ENCODE measurements at places on chromosomes 5 and 9.
A peak's percentile ranks its signal among the peaks of the same experiment; 100 is the strongest.

DNA sequence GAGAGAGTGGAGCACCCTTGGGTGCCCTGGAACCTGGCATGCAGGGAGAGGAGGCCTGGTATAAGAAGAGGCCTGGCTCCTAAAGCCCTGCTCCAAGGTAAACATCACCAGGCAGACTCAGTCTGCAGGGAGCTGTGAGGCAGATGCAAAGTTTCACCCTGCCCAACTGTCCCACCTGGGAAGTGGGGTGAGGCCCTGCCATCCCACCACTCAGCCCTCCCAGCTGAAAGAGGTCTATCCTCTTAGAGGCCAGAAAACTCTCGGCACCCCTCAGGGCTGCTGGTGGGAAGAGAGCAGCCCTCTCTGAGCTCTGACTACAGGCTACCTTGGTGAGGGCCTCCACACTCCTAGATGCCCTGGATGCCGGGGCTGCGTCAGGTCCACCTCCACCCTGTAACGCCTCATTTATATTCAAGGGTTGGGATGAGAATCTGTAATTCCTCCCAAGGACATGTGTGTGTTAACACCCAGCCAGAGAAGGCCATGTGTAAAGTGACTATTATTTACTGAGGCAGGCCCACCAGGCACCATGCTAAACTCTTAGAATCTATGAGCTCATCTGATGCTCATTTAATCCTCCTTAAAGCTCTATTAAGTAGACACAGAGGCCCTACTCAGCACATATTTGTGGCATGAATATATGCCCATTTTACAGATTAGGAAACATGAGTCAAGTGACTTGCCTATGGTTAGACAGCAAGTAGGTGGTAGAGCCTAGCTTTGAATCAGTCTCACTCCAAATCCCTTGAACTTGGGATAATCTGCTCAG lies 205.9 kb downstream of the FSTL4 start:
- DNase-seq, result no peak

- no peak for DNase-seq
Measured at GRCh38 chr5:101326766-101327165, 423.7 kb upstream of the ST8SIA4 start.

- DNase-seq, result no peak
Measured at GRCh38 chr9:81513059-81513458, 176.3 kb downstream of the TLE1 start.

- DNase-seq, result no peak
Measured at GRCh38 chr9:129509533-129509928, 111.4 kb downstream of the C9orf50 start.

GRCh38 chr5:127184851-127185250 lies 105.7 kb upstream of the MEGF10 start:
- DNase-seq, result no peak

GRCh38 chr5:31407921-31408693 lies 123.8 kb downstream of the DROSHA start:
- DNase-seq, result no peak

DNA sequence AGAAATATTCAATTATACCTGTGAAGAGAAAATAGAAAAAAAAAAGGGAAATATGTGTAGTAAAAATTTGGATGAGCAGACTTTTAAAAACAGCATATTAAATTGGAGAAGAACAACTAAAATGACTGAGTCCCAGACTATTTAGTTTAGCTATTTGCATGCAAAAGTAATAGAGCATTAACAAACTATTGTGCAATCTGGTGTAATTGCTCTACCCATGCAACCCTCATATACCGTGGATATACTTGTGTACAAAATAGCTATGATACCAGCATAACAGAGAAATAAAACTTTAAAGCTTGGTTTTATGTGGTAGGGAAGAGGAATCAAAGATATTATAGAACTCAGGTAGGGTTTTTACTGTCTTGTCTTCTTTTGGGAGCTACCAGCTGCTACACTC lies 78.7 kb upstream of the PRDM9 start:
- DNase-seq, result no peak

DNA sequence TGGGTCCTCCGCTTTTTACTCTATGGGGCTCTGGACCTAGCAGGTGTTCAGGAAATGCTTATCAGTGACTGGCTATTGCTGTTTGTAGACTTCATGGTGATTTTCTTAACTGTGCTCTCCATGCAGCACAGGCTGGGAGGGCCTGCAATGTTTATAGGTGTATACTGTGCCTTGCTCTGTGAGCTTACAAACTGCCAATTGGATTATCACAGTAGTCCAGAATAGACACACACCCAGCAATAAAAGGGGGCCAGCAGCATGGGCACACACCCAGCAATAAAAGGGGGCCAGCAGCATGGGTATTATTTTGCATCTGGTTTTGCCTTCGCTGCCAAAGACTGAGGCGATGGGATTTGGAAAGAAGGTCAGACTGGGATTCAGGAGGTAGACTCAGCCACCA lies 100.0 kb downstream of the CRB2 start:
- DNase-seq, result no peak

- DNase-seq, result no peak
Measured at GRCh38 chr9:105457560-105458294, 9.9 kb downstream of the FSD1L start.

- DNase-seq, result no peak
Measured at GRCh38 chr5:9947944-9948343, 301.7 kb downstream of the ATPSCKMT start.

DNA sequence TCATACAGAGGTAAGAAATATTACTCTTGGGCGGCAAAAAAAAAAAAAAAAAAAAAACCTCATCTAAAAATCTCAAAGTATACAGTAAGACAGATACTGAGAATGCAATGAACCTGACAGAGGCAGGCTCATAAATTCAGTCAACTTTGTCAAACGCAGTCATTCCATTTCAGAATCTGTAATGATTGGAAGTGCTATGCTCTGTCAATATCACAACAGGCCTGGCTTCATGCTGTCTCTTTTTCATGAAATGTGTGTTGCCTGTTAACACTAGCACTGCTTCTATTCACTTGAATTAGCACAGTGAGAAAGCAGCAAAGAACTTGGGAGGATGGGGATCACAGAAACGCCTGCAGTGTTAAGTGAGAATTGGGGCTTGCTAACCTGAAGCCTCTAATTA lies 200.3 kb upstream of the EFNA5 start:
- DNase-seq, result no peak

GRCh38 chr9:77543131-77543822 lies 104.8 kb downstream of the GNA14 start:
- DNase-seq, result no peak

- no peak for DNase-seq
Measured at GRCh38 chr5:14400085-14400484, 181.5 kb upstream of the OTULINL start.

- no peak for DNase-seq
Measured at GRCh38 chr5:33608344-33609041, 167.7 kb downstream of the TARS1 start.

DNA sequence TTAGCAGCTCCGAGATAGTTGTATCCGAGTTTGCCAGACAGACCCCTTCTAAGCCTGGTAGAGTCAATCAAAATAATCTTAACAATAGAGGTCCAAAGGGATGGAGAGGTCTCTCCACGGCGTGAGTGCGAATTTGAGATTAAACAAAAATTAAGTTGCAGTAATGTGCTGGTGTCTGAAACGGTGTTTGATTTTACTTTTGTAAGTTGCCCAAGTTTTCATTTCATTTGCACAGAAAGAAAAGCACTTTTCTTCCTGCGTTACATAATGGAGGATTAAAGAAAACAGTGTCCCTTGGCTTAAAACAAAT lies 1.2 kb downstream of the IRX1 start:
- no peak for DNase-seq

DNA sequence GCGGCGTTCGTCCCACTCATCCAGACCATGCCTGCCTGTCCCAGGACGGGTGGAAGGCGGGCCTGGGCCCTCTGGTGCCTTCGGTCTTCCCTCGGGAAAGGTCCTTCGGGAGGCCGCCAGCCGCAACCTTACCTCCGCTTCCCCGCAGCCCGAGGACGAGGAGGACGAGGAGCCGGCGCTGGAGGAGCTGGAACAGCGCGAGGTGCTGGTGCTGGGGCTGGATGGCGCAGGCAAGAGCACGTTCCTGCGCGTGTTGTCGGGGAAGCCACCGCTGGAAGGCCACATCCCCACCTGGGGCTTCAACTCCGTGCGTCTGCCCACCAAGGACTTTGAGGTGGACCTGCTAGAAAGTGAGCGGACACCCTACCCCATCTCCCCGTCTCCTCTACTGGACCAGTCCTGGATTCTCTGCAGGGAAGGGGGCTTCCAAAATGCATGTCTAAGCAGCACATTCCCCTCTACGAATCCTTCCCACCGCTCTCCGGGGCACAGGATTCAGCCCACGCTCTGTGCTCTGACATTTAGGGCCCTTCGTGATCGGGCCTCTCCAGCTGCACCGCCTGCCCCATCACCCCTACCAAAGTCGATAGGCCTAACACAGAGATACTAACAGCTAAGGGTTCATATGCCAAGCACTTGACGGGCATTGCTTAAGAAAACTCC lies 1.1 kb downstream of the ARL10 start:
- no peak for DNase-seq

DNA sequence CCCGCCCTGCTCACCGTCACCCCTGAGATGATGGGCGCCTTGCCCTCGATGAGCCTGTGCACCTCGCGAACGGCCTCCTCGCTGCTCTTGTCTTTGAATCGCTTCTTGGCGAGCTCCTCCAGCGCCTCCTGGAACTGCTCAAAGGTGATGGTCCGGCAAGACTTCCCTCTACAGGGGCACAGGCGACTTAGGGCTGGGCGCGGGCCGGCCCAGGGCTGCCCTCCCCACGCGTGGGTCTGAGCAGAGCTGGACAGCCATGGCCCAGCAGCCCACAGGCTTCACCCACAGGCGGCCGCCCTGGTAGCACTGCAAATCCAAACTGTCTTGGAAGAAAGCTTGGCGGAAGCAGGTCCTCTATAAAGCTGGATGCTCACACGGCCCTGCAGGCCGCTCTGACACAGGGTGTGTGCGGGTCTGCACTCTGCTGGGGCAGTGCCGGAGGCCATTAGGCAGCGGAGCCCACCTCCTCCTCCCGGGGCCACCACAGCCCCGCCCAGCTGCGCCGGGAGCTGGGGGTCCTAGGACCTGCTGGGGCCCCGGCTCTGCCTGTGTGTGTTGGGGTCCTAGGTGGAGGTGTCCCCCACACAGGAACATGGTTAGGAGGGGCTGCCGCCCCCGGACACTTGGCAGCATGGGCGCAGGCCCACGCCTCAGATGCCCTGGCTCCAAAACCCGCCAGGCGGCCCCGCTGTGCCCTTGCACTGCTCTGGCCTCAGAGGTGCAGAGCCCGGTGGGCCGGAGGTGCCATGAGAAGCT lies 27.0 kb downstream of the TPPP start:
- no peak for DNase-seq

- no peak for DNase-seq
Measured at GRCh38 chr9:312596-313320, 98.1 kb downstream of the DOCK8 start.

DNA sequence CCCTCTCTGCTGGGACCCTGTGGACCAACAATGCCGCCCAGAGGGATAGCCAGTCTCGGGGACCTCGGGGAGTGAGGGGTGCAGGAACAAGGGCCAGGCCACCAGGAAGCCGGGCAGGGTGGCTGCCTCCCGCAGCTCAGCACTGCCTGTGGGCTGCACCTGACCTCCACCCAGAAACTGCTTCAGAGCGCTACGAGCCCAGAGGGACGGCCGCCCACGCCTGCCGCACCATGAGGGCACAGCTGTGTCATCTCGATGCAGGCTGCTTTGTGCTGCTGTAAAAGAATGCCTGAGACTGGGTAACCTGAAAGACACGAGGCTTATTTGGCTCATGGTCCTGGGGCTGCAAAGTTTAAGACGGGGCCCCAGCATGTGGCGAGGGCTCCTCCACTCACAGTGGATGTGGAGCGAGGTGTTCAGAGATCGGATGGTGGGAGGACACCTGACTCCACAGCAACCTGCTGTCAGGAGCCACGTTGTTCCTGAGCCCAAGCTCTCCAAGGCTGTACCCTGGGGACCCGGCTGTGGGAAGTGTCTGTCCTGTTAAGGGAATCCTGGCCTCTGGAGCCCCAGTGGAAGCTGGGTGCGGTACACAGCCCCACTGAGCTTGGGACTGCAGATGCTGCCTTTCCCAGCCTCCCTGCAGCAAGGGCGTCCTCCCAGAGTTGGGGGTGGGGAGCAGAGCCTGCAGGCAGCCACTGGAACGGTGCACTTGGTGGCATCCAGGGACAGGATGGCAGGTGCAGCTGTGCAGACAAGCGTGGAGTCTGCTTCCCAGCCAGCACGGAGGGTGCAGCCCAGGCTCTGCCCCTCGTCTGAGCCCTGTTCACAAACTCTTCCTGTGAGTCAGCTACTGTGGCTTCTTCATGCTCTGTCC lies 11.8 kb upstream of the ZDHHC11 start:
- no peak for DNase-seq

GRCh38 chr9:104871961-104872527 lies 55.9 kb downstream of the ABCA1 start:
- DNase-seq, result no peak

GRCh38 chr5:176881816-176882566 lies 17.2 kb downstream of the HK3 start:
- DNase-seq, result no peak

GRCh38 chr5:33531824-33532223 lies 91.1 kb downstream of the TARS1 start:
- no peak for DNase-seq

DNA sequence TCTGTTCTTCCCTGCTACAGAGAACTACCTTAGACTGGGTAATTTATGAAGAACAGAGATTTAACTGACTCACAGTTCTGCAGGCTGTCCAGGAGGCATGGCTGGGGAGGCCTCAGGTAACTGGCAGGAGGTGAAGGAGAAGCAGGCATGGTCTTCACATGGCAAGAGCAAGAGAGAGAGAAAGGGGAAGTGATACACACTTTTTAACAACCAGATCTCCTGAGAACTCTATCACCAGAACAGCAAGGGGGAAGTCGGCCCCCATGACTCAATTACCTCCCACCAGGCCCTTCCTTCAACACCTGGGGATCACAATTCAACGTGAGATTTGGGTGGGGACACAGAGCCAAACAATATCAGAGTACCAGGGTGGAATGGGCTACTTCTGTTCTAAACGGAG lies 766.8 kb downstream of the TLE1 start:
- DNase-seq, result no peak

GRCh38 chr5:138463419-138464007 lies 1.8 kb upstream of the EGR1 start:
- DNase-seq, result no peak

- peak; percentile 88 for DNase-seq
Measured at GRCh38 chr9:128192601-128193371, 1.4 kb upstream of the CIZ1 start.

- DNase-seq, result no peak
Measured at GRCh38 chr5:7753596-7753995, 97.3 kb downstream of the CFAP90 start.

DNA sequence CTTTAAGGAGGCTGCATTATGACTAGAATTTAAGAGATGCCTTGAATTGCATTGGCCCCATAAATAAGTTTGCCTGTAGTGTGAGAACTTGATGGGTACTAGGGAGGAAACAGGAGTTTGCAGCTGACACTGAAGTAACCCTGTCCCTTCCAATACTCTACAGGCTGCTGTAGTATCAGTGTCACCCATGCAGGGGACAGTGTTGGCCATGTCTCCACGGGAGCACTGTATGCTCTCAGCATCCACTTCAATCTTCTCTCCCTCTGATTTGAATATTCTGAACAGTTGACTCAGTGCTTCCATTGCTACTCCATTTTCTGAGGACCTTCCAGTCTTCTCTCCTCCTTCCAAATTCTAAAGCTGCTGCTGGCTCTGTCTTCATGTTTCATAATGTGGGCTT lies 11.4 kb upstream of the IFNA14 start:
- no peak for DNase-seq
